ENCODE measurements at places on chromosomes 6 and 20. TPM values are rescaled to one million over a fixed set of nuclear protein-coding genes. Genes with fewer than 3 reads are reported as not detected.

The PLN gene
- 0.74 TPM for total RNA-seq

The SUMO4 gene
- 4.2 TPM for total RNA-seq

The SMPDL3A gene
- 8.9 TPM for total RNA-seq

The CDSN gene
- not detected for total RNA-seq

The SLC2A4RG gene
- 2.5 TPM for total RNA-seq

The KAT14 gene
- 21.1 TPM for total RNA-seq

The RBM24 gene
- total RNA-seq = 26.1 TPM

The CLIC5 gene
- 2.5 TPM for total RNA-seq

The PRSS35 gene
- total RNA-seq = 6.9 TPM

The HNF4A gene
- not detected for total RNA-seq

The EFCAB8 gene
- not detected for total RNA-seq

The BIRC7 gene
- total RNA-seq = not detected

The SIGLEC1 gene
- 0.25 TPM for total RNA-seq

The STMND1 gene
- 0.25 TPM for total RNA-seq

The CLPSL1 gene
- not detected for total RNA-seq

The TRAPPC3L gene
- total RNA-seq = under 0.01 TPM

The EEF1A2 gene
- 209 TPM for total RNA-seq

The SLC13A3 gene
- 7.9 TPM for total RNA-seq

The ZC2HC1B gene
- total RNA-seq = not detected

The HIVEP2 gene
- total RNA-seq = 101 TPM

The CLDN20 gene
- not detected for total RNA-seq

The OSBPL2 gene
- 32.2 TPM for total RNA-seq

The TP53TG5 gene
- total RNA-seq = not detected

The DEFB112 gene
- not detected for total RNA-seq

The CASS4 gene
- total RNA-seq = 0.49 TPM

The CRISP1 gene
- not detected for total RNA-seq

The SPEF1 gene
- total RNA-seq = 0.98 TPM

The TRIM15 gene
- not detected for total RNA-seq

The SRSF12 gene
- total RNA-seq = 27.5 TPM

The RGS17 gene
- 81.4 TPM for total RNA-seq

The SMIM26 gene
- 49.9 TPM for total RNA-seq

Measured in temporal lobe (tissue), 4 donors.